Activated T-cell treated with anti-CD3 and anti-CD28 coated beads, Interleukin-2, amount 50 U/mL, for 48 hours (primary cell): ENCODE measurements at places on chromosomes 1 and 21.

DNA sequence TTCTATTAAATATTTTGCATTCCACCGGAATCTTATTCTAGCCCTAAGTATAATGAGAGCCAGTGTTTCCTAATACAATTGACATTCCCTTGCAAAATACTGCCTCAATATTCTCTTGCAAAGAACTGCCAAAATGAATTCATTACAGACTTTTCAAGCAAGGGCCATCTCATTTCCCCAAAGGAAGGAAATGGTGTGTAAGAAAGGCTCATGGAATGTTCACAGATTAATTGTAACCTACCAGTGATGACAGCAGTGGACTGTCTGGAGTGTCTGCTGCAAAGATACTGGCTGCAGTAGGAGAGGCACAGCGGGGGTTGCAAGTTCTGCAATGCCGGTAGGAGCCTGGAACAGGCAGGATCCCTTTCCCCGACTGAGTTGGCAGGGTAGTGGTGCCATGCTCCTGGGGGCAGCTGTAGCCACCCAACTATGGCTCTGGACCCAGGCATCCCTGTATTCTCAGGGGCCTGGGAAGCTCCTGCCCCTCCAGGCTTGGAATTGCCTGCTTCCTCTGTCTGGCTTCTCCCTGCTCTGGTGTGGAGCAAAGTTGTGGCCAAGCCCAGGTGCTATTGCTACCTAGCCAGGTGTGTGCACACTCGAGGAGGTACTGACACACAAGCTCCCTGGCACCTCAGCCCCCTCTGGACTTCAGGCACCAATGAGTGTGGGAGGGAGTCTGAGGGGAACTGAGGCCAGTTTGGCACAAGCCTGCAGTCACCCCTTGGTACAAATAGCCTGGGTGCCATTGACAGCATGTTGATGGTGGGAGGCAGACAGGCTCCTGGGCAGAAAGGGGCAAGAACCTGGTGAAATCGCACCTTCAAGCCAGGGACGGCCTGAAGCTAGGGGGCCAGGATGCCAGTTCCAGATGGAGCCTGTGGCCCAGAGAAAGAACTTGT lies 1371.0 kb downstream of the KCNT2 start:
- no peak for DNase-seq

GRCh38 chr21:38478782-38479181 lies 19.5 kb downstream of the ERG start:
- peak; percentile 23 for DNase-seq

DNA sequence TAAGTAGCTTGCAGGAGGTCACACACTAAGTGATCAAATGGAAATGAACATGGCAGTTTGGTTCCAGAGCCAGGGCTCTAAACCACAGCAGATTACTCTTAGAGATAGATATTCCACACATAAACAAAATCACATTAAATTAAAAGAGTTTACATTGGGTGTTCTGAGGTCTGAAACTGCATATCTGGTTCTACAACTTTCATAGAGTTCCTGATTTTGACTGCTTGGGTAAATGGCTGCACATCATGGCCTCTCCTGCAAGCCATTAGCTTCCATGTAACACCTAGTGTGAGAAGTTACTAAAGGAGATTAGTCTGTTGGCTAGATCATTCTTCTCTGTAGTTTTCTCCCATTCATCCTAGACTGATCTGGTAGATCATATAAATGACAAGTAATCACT lies 12.8 kb upstream of the XCL2 start:
- DNase-seq, result no peak

DNA sequence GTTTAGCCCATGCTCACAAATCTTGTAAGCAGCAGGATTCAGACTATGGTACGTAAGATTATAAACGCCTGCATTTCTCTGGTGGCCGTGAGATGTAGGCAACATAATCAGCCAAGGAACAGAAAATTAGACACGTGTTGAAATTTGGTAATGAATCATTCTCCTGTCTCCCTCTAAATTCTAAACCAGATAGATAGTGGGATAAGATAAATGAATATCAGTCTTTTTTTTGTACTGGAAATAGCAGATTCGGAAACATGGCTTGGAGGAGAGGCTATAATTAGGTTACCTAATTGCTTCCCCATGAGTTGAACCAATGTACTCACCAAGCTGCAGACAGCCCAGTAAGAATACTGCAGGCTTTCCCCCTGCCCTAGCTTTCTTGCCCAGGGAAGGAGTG lies 172.3 kb downstream of the TGFB2 start:
- no peak for DNase-seq

GRCh38 chr1:65812065-65812464 lies 19.4 kb downstream of the PDE4B start:
- peak; percentile 54 for DNase-seq

- DNase-seq, result no peak
Observed at GRCh38 chr1:93702111-93702827, 20.6 kb upstream of the BCAR3 start.

DNA sequence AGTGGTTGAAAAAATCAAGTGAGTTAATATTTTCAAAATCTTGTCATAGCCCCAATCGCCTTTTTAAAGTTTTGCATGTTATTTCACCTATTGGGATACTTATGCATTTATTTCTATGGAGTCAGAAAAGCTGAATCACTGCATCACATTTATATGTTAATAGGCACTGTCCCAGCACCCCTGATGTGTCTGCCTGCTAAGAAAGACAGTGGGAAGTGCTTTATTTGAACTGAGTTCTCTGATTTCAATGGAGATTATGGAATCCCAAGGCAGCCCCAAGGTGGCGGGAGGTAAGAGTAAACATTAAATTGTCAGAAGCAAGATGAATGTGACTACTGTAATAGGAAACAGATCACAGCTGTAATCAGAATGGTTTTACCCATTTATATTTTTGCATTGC lies 2225.7 kb downstream of the NCAM2 start:
- no peak for DNase-seq

DNA sequence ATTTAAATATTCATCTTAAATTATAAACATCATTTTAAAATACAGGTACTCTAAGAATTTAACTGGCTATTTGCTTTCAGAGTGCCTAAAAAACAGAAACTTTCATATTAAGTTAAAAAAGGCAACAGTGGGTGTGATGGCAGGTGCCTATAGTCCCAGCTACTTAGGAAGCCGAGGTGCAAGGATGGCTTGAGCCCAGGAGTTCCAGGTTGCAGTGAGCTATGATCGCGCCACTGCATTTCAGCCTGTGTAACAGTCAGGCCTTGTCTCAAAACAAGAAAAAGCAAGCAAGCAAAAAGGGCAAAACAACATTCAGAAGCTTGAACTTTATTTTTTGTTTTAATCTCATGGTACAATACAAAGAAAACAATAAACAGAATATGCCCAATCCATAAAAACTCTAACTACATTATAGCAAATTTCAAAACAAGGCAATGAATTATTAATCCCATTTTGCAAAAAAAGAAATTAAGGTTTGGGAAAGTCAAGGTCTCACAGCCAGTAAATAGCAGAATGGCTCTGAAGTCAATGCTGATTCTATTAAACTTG lies 15.2 kb downstream of the ENAH start:
- DNase-seq, result no peak

- no peak for DNase-seq
Observed at GRCh38 chr21:43015906-43016540, 41.7 kb downstream of the PKNOX1 start.

- DNase-seq, result no peak
Observed at GRCh38 chr1:166915941-166916340, 39.9 kb upstream of the TADA1 start.

DNA sequence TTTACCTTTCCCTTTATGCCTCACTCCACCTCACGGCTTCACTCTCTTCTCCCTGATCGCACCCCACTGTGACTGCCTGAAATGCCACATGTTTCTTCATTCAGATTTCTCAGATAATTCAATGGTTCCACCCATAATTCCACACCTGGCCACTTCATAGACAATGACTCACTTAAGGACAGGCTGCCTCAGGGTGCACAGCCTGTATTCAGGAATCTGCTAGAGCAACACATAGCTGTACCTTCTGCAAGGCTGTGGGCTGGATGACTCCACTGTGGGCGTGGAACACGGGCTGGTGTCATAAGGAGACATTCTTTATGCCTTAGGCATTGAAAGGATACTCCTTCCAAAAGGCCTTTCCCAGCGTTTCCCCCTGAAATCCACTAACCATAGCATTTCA lies 36.1 kb downstream of the L1TD1 start:
- DNase-seq, result no peak

DNA sequence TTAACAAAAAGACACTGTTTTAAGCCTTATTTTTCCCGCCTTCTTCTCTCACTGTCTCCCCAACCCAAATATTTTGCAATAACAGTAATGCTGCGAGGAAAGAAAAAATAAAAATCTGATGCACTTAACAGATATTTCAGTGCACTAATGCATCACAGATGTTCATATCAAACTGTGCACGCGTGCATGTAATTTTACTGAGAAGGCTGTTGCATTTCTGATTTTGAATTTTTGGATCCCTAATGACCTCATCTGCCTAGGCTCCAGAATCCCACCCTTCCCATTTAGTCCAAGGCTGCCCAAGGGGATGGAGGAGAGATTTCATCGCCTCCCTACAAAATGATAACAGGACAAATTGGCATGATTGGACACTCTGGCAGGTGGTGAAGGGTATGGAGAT lies 5.5 kb downstream of the TRABD2B start:
- no peak for DNase-seq

DNA sequence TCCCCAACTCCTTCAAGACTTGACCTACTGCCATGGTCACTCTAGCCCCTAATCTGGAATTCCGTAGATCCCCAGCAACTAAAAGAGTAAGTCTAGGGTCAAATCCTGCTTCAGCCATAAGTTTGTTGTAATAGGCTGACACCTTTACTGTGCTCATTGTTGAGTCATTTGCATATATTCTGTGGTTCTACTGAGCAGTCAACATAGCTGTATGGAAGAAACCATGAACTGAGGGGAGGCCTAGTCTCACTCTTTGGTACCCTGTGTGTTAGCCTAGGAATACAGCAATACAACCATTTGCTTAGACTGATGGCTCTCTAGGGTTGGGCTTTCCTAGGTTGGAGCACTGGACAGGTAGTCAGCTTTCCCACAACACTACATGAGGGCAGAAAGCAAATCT lies 23.6 kb upstream of the SLC35D1 start:
- DNase-seq, result no peak

- DNase-seq, result no peak
Observed at GRCh38 chr1:2129256-2129943, 65.2 kb downstream of the FAAP20 start.

GRCh38 chr1:6037338-6037762 lies 8.3 kb upstream of the KCNAB2 start:
- no peak for DNase-seq

DNA sequence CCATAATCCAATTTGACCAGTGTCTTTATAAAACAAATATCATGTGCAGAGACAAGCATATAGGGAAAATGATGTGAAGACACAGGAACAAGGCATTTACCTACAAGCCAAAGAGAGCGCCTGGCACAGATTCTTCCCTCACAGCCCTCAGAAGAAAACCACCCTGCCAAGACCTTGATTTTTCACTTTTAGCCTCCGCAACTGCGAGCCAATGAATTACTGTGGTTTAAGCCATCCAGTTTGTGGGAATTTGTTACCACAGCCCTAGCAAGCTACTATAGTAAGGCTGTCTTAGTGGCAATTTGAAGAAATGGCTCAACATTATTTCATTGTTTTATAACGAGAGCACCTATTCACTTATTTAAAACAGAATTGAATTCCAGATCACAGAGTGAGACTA lies 85.7 kb upstream of the CCDC190 start:
- no peak for DNase-seq

DNA sequence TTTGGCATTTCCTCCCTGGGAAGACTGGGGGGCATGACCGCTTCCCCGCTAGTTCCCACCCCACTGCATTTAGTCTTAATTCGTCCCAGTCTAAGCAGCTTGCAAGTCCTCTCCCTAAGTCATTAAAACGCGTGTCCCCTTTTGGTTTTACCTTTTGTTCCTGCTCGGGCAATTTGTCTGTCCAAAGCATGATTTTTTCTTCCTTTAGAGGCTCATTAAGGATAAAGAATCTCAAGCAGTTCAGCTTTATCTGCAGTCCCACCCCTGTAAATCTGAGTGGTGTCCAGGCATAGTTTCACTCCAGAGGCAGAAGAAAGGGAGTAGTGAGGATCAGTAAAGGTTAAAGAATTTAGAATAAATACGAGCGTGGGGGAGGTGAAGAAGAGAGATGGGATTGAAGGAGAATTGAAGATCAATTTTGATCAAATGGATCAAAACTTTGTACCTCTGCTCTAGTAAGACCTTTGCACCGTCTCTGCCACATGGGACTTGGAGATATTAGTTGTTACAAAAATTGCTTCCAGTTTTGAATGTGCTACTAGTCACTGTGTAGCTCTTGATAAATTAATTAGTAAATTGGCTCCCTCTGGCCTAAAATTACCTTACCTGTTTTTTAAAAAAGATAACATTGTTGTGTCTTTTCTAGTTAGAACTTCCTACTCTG lies 989 bp upstream of the ETV3 start:
- DNase-seq, result no peak

DNA sequence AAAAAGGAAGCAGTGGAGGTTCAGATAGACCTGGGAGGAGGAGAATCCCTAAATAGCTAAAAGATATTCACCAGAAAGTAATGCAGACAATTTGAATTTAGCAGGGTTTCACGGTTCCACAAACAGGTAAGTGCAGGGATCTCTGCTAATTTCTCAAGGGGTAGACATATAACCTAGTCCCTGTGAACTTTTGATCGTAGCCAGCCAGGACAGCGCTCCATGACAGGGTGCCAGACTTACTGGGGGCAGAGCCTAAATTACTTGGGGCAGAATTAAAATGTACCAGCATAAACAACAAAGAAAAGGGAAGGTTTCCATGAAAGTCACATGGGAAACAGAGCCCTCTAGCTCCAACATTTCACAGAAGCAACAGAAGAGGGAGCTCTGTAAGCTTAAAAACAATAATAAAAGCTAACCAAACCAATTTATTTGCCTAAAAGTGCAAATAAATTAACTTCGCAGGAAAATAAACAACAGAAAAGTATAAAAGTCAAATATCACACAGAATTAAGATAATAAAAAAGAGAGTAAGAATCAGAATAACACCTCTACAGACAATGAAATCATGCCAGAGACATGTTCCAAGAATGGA lies 198.3 kb downstream of the DUSP10 start:
- no peak for DNase-seq

DNA sequence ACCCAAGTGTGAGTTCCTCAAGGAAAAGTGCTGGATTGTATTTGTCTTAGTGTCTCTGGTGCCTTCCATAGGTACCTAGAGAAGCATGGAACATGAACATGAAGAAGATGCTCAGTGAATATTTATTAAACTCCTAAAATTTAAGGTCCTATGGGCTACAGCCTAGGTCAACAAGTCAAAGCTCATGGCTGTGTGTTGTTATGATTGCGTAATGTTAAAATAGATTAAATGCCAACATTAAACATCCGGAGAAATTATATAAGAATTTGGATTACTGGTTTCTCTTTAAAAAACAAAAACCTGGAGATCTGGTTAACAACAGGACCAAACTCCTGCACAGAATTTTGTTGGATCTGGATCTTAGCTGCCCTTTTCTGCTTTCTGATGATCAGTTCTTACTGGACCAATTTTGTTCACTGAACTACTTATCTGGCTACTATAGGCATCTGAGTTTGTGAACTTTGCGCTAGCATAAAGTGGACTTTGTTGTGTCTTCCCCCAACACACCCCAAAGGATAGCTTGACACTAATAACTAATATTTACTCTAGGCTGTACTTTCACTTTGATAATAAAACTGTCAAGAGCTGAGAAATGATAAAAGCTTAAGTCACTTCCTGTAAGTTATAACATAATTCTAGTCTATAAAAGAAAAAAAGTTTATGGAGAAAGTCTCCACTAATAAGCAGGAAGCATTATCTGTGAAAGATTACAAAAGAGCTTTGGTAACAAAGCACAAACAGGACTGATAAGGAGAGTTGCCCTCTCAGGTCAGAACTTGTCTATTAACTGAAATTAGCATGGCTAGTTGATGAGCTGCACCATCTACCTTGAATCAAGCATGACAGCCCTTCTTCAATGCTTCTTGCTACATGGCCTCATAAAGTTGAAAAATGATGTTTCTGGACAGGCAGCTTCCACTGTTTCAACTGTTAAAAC lies 20.7 kb downstream of the F5 start:
- no peak for DNase-seq
